ENCODE measurements at places on chromosomes 6 and 20. TPM values are rescaled to one million over a fixed set of nuclear protein-coding genes. Genes with fewer than 3 reads are reported as not detected.

PRL gene
- not detected for polyA plus RNA-seq

DNA sequence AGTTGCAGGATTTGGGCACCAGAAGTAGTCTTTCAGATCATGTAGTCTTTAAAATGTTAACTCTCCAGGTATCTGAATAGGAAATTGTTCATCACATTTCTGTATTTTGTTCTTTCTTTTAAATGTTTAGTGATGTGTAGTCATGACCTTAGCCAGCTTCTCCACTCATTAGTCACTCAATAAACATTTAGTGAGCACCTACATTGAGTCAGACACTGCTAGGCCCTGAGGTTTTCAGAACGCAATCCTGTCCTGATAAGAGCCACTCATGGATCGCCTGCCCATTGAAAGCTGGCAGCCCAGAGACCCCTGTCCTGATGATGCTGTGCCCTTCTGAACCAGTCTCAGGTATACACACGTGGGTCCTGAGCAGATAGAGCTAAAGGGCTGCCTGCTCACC is 163.4 kb upstream of the HEY2 start:
- no peak for DNase-seq

- no peak for DNase-seq
Observed at GRCh38 chr20:60258255-60258863, 300.1 kb downstream of the CDH26 start.

- DNase-seq = no peak
Observed at GRCh38 chr20:36835025-36835424, 40.9 kb upstream of the TLDC2 start.

GRCh38 chr6:40398034-40398691 is 189.0 kb downstream of the LRFN2 start:
- DNase-seq = no peak

GRCh38 chr20:40279390-40279789 is 409.6 kb downstream of the MAFB start:
- no peak for DNase-seq

LST1 gene
- 6.5 TPM for polyA plus RNA-seq

- DNase-seq = no peak
Observed at GRCh38 chr20:22561965-22562577, 22.3 kb downstream of the FOXA2 start.

DNA sequence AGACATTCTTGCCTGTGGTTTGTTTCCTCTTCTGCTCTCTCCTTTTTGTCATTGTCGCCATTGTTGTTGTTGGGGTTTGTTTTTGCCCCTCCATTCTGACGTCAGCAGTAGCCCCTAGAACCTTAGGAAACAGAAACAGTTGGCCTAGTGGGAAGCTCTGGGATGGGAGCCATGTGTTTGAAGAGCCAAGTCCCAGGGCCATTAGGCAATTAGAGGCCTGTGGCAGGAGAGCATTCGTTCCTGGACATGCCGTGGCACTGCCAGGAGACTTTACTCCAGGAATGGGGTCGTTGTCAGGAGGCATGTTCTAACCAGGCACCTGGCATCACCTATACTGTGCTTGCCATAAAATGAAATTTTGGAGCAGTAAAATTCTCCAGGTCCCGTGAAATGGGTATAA is 39.7 kb downstream of the PPARD start:
- DNase-seq = no peak

CRIP3 gene
- polyA plus RNA-seq = 72.3 TPM

HLA-DQB1 gene
- 18.8 TPM for polyA plus RNA-seq

SOBP gene
- polyA plus RNA-seq = 9.7 TPM
